Nucleus accumbens (tissue), 56 donors: ENCODE measurements at places on chromosomes 13 and 19.

- no peak for DNase-seq
Measured at GRCh38 chr19:53422551-53422950, 9.2 kb upstream of the ZNF761 start.

GRCh38 chr19:15010501-15011300 lies 31.0 kb upstream of the SLC1A6 start:
- no peak for DNase-seq

GRCh38 chr19:12513531-12514061 lies 29.0 kb upstream of the ZNF709 start:
- peak; percentile 81 for DNase-seq

DNA sequence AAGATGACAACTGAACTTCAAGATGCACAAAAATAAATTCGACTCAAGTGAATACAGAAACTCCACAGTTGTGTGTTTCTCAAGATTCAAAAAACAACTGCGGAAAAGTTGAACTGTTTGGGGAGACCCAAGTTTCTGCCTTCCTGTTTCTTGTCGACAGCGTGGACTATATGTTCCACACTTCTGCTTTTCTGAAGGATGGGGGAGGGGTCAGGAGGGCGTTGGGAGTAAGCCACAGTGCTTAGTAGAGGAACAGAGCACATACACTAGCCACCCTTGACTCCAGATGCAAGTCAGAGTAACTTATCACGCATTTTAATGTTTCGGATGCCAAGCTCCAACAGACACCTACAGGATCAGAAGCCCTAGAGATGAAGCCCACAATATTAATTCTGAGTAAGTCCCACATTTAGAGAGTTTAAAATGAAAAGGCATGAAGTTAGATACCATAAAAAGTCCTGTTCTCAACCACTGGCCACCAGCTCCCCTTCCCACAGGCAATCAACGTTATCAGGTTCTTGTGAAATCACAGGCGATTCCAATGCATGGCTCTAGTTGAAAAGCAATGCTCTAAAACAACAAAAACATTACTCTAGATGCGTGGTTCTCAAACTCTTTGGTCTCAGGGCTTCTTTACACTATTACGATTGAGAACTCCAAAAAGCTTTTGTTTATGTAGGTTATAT lies 4.2 kb downstream of the TUBGCP3 start:
- DNase-seq: no peak

- DNase-seq: no peak
Measured at GRCh38 chr13:92074658-92075057, 676.2 kb downstream of the GPC5 start.

DNA sequence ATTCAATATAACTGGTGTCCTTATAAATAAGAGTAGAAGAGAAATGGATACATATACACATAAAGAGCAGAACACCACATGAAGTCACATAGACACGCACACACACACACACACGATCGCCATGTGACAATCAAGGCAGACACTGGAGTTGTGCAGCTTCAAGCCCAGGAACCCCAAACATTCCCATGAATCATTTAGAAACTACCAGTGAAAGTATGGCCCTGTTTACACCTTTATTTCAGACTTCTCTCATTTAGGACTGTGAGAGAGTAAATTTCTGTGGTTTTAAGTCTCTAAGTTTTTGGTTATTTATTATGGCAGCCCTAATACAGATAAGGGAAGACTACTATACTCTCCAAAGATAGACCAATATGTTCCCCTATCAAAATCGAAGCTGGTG lies 20.4 kb upstream of the TNFSF13B start:
- no peak for DNase-seq
